ENCODE measurements at places on chromosomes 7 and 10.

DNA sequence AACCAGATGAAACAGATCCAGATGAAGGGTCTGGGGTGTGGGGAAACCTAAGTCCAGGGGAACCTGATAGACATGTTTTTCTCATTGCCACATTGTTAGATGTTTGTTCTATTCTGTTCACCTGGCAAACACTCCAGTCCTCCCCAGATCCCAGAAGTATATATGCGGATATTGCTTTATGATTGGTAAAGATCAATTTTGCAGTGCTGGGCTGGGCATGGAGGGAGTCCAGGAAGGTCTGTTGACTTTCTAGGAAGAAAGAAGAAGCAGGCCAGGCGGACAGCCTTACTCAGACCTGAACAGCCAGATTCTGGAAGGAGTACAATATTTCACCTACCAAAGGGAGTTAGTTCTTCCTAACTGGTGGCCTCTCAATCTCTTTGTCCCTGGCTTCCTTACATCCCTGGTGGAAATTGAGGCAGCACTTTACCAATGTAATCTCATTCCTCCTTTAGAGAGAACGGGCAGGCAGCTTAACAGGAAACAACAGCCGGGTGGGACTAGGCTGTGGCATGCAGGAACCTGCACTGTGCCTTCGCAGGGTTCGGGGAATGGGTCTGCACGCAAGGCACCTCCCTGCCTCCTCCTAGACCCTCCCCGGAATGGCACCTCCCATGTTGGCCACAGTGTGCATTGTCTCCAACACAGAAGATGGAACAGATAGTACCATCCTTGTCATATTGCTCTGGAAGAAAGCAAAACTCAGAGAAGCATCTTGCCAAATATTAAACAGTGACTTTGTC, 930 bp downstream of the GIMAP6 start:
- no peak for DNase-seq

- DNase-seq: no peak
Observed at GRCh38 chr10:95864906-95865813, 42.6 kb upstream of the CC2D2B start.

- DNase-seq: no peak
Observed at GRCh38 chr10:21510241-21511094, 15.0 kb downstream of the SKIDA1 start.

GRCh38 chr7:131040467-131040932, 287.2 kb upstream of the MKLN1 start:
- DNase-seq: no peak

DNA sequence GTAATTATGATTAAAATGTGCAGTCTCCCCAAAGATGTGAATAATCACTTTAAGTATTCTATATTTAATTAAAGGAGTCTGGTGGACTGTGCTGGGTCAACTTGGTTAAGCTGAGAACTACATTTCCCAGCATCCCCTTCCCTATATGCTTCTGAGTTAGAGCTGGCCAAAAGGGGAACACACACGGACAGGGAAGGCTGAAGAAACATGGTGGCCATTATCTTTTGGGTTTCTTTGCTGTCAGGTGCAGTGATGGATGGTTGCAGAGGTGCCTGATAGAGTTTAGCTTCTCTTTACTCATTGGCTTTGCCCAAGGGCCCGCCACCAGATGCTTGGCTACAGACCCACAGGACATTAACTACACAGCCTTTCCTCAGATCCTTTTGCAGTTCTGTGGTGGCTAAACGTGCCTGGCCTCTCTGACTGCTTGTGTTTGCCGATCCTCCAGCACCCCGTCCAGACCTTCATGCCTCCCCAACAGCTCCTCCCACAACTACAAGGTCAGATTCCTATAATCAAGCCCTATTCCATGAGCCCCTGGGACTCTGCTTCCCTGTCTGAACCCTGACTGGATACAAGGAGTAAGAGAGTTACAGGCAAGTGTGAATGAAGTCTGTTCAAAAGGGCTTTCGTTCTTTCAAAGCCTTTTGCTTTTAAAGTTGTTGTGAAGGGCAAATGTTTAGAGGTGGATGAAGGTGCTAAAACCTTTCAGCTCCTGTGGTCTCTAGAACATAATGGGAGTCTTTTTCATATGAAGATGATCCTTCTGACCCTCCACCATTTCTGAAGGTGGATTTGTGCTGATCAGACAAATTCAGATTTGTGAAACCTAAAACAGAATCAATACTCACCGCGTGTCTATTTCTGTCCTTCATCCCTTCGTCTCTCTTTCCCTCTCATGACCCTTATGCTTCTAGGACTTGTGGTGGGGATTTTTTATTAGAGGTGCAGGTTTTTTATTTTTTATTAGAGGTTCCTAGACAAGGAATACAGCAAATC, 21.5 kb downstream of the BUB3 start:
- DNase-seq: no peak

- DNase-seq: no peak
Observed at GRCh38 chr7:89183712-89184111, 388.2 kb upstream of the TEX47 start.

GRCh38 chr10:44043646-44044375, 341.1 kb downstream of the CXCL12 start:
- DNase-seq: no peak

- DNase-seq: no peak
Observed at GRCh38 chr7:146902266-146902665, 785.7 kb downstream of the CNTNAP2 start.

GRCh38 chr7:106572394-106573124, 88.4 kb downstream of the CCDC71L start:
- no peak for DNase-seq

- DNase-seq: peak; percentile 43
Observed at GRCh38 chr7:47884675-47885074, 63.6 kb downstream of the PKD1L1 start.

GRCh38 chr7:124843336-124843735, 77.7 kb upstream of the GPR37 start:
- no peak for DNase-seq

GRCh38 chr10:114491933-114492332, 87.6 kb upstream of the AFAP1L2 start:
- no peak for DNase-seq

GRCh38 chr7:10618953-10619352, 354.7 kb upstream of the PHF14 start:
- DNase-seq: no peak

GRCh38 chr7:66859794-66860645, 61.0 kb upstream of the TMEM248 start:
- no peak for DNase-seq

DNA sequence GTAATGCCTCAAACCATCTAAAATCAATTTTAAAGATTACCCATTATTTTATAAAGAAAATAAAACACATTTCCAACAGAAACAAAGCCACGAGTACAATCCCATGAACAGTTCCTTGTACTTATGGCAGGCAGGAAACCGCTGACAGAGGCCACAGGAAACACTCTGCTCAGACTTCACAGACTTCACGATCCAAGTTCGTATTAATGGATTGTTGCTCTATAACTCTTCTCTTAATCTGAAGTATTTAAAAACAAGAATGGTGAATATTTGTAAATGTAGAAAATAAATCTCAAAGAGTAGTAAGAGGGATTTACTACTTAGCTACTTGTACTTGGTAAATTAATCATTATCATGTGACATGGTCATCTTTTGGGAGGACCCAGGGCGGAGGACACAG, 78.3 kb downstream of the SNX10 start:
- no peak for DNase-seq

- DNase-seq: no peak
Observed at GRCh38 chr7:138519061-138519798, 59.2 kb downstream of the TRIM24 start.

GRCh38 chr7:139916717-139917395, 87.8 kb downstream of the TBXAS1 start:
- DNase-seq: no peak

- no peak for DNase-seq
Observed at GRCh38 chr10:122157451-122157850, 113.6 kb upstream of the BTBD16 start.

DNA sequence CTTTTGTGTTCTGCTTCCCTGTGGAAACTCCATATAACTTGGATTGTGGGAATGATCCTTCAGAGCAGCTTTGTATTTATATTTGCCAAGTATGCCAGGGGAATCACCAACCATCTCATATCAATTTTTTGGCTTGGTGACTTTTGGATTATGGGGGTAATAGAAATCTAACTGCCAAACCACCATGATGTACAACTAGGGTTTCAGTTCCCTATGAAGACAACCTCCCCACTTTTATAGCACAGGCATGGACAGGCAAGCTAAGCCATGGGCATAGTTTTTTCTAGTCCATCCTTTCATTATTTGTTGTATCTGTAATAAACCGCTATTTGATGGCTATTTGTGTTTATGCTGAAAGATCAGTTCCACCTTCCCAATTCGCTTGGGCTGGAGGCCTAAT, 17.7 kb downstream of the NPY start:
- DNase-seq: no peak

GRCh38 chr7:114966156-114966555, 44.3 kb downstream of the MDFIC start:
- DNase-seq: no peak

- DNase-seq: no peak
Observed at GRCh38 chr10:73898730-73899410, 12.1 kb upstream of the PLAU start.

DNA sequence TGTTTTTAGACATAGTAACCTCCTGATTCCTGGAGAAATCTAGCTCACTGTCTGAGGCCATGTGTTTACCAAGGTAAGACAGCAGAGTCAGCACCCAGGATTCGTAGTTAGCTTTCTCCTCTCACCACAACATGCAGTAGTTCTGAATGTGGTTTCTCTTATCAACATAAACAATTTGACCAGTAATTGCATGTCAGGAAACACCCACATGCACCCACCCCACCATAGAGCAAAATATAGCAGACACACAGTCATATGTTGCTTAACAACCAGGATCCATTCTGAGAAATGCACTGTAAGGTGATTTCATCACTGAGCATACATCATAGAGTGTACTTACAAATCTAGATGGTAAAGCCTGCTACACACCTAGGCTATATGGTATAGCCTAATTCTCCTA, 1004.0 kb downstream of the ANKRD7 start:
- DNase-seq: no peak

DNA sequence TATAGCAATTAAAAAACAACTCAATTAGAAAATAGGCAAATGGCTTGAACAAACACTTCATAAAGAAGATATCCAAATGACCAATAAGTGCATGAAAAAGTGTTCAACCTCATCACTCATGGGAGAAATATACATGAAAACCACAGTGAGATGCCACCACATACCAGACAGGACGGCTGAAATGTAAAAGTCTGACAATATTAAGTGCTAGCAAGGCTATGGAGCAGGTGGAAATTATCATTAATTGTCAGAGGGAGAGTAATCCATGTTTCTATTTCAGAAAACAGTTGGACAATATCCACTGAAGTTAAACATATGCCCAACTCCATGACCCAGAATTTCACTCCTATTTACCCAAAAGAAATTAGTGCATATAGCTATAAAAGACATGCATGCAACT, 42.6 kb upstream of the GRID1 start:
- no peak for DNase-seq

DNA sequence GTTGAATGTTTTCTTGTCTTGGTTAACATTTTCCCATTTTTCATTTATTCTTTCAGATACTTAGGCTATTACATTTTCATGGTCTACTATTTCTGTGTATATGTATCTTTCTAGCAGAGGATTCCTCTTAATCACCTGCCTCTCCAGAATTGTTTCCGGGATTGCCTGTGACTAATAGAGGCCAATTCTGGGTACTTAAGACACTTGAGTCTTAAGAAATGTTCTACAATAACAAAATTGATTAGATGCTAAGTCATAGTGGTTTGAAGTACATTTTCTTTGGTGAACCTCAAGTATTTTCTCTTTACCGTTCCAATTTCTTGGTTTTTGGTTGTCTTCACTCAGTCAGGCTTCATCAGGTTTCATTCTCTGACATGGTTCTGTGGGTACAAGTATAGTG, 26.4 kb downstream of the BBS9 start:
- DNase-seq: no peak

- peak; percentile 91 for DNase-seq
Observed at GRCh38 chr7:74174606-74175082, 488 bp downstream of the EIF4H start.

- DNase-seq: no peak
Observed at GRCh38 chr7:32415936-32416335, 74.2 kb downstream of the LSM5 start.

- DNase-seq: no peak
Observed at GRCh38 chr7:31919678-31920369, 150.4 kb downstream of the PDE1C start.

- no peak for DNase-seq
Observed at GRCh38 chr10:19987931-19988330, 171.7 kb downstream of the PLXDC2 start.

- DNase-seq: no peak
Observed at GRCh38 chr10:75028049-75028448, 83.4 kb upstream of the SAMD8 start.

- no peak for DNase-seq
Observed at GRCh38 chr7:105578496-105578895, 2.8 kb downstream of the EFCAB10 start.

- no peak for DNase-seq
Observed at GRCh38 chr10:2936816-2937215, 130.5 kb upstream of the PFKP start.

DNA sequence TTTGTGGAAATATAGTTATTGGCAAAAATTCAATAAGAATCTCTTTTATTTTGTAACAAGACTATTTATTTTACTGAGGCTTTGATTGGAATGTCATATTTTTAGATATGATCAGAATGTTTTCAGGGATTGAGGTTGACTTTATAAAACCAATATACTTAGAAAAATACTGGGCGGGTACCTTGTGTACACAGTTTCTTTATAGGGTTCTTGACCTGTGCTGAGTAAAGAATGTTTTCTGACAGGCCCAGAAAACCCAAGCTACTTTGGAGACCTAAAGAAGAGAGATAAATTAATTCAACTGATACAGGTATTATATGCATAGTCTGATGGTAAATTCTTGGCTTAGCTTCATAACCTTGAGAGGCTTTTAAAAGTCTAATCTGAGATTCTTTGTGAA, 23.9 kb upstream of the SPAM1 start:
- DNase-seq: no peak

DNA sequence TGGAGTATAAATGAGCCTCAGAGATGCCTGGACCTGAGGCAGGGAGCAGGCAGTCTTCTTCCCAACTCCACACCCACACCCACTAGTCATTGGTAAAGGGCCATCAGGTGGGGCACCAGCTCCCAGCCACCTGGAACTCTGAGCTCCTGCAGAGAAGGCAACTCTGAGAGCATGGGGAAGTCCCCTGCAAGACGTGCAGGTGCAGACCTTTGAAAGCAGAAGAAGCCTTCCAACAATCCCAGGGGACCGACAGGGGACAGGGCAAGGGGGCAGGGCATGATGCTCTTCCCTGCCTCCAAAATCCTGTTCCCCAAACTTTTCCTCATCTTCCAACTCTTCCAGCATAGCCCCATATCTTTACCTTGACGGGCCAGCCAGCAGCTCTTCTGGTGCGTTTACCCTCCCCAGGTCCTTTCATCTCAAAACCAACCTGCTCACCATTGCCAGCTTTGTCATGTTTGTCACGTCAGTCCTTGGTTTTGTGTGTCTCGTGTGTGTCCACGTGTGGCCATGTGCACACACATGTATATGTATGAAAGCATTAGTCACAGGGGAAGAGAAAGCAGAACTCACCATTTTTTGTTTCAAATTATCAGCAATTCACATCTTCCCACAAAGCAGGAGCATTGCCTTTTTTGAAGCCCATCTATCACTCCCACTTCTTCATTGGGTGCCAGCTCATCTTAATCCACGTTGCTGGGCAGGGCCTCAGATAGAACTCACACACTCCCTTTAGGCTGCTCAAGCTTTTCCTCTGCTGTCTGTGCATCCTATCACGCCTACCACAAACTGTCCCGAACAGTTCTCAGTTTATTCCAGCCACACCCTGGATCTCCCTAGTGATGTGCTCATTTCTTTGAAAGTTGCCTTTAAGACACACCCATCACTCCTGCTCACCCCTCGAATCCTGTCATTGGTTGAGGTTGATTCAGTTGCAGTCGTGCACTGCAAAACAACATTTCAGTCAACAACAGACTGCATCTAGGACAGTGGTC, 41.0 kb upstream of the AMPH start:
- no peak for DNase-seq
